Left ventricle myocardium superior (tissue), 1 donor: ENCODE measurements at places on chromosomes 1 and 21. TPM values are rescaled to one million over a fixed set of nuclear protein-coding genes. Genes with fewer than 3 reads are reported as not detected.

DNA sequence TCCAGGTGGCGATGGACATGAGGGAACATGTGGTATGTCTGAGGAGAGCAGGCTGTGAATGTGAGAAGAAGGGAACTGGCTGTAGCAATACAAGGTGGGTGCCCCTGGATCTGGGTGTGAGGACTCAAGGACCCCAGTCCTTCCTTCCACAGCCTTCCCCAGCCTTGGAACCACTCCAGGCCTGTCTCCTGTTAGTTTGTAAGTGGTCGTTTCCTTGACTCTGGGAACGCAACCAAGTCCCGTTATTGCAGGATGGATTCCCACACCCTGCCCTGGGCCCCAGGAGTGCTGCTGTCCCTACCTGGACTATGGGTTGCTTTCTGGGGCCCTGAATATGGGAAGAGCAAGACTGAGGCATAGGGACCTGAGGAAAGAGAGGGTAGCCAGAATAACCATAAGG, 47.2 kb upstream of the VANGL1 start:
- DNase-seq, result no peak

- no peak for DNase-seq
Measured at GRCh38 chr1:87061742-87062156, 147.3 kb downstream of the HS2ST1 start.

DNA sequence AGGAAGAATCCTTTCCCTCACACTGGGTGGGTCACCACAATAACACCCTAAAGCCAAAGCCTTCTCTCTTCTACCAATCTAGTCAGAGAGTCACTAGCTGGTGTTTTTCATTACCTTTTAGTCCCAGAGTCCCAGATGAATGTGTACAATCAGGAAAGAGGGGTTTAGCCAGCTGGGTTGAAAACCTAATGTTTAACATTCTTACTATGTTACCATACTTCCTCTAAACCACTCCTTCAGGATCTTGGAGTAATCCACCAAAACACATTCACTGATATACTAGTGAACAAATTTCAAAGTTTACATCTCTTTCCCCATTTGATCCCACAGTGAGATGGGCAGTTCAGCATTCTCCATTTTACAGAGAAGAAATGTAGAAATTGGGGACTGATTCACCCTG, 9.7 kb downstream of the LPAR3 start:
- DNase-seq, result no peak

- no peak for DNase-seq
Measured at GRCh38 chr1:56135864-56136147, 443.6 kb downstream of the PLPP3 start.

DNA sequence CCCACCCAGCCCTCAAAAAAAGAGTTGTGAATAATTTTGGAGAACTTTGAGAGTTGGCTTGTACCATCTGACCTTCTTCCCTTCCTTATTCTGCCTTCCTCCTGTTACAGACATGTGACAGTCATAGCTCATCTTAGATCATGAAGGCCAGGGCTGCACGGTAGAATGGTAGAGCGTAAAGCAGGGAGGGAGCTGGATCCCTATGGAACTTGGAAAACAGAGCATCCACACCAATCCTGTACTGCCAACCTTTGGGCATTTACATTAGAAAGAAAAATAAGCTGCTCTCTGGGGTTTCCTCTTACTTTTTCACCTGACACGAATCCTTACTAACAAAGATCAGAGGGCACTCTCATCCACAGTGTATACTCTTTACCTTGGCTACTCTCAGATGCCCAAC, 121.5 kb downstream of the GPR52 start:
- DNase-seq, result no peak

DNA sequence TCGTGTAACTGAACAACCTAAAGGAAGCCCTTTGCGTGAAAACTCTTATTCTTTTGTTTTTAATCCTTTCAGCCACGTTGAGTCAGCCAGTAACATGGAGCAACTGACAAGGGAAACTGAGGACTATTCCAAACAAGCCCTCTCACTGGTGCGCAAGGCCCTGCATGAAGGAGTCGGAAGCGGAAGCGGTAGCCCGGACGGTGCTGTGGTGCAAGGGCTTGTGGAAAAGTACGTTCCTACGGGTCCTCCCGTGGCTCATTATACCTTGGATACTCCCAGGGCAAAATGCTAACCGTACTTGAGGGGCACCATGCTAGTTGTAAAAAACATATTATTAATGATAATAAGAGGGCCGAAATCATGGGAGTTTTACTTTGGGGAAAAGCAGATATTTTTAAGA, 49.4 kb downstream of the LAMC2 start:
- no peak for DNase-seq

DNA sequence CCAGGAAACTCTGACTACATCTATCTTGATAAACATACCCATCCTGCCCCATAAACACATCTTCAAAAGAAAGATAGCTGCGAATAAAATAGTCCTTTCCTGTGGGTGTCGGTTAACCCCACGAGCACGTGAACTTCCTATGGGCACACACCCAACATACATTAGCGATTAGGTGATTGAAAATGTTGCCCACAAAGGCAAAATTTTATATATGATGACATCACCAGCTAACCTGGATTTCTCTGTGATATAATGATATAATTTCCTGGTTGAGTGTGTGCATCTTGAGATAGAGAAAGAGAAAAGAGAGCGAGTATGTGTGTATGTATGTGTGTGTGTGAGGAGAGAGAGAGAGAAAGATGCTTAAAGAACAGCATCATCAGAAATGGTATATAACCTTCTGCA, 296.1 kb downstream of the PTPRC start:
- no peak for DNase-seq

DNA sequence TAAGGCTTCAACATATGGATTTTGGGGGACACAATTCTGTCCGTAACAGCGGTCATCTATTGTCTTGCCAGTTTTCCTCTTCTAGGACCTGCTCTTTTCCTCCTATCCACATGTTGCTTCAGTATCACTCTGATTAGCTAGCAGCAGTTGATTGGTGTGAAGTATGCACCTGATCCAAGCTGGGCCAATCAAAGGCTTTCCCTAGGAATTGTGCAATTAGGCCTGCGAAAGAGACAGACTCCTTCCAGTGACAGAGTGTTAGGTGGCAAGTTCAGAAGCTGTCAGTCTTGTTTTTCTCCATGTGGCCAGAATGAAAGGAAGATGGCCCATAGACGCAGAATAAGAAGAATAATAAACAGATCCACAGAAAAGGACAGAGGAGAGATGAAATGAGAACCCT, 34.1 kb upstream of the IL12RB2 start:
- no peak for DNase-seq

DNA sequence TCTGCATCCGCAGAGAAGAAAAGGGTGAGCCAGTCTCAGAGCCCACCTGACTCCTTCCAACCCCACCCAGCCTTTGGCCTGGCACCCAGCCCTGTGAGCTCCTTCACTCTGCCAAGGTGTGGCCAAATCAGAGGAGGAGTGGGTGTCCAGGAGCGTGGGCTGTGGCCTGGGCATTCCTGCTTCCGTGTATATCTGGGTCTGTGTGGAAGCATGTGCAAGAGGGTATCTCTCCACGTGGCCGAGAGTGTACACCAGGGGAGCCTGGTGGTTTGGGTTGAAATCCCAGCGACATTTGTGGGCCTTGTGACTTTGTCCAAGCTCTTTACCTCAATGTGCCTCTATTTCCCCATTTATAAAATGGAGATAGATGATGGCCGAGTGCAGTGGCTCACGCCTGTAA, 29.8 kb downstream of the CDCP2 start:
- DNase-seq, result no peak

DNA sequence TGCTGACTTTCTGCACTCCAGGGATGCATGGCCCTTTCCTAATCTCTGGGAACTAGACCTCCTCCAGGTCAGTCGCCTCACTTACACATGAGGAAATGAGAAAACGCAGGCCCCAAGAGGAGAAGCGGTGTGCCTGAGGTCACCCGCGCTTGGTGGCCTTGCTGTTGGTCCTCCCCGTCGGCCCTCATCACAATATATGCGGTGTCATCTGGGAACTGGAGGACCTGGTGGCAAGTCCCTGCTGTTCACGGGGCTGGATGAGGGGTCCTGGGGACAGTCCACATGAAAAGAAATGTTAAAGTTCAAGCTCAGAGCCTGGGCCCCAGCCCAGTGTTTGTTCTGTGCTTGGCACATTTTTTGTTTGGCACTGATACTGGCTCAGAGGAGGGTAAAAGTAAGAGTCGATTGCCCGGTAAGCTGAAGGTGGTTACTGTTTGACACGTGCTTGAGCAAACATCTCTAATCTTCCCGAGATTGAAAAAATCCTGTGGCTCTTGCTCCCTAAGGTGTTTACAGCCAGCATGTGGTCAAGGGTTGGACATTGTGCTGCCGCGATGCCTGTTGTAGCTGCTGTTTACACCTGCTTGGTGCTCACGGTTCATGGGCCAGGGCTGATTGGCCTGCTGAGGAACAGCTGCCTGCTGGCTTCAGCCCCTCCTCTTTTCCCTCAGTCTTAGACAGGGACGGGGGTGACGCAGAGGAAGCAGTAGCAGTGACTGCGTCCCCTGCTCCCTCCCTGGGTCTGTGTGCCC, 5.2 kb downstream of the COQ8A start:
- no peak for DNase-seq

- DNase-seq, result peak; percentile 58
Measured at GRCh38 chr1:48202030-48202752, 20.3 kb upstream of the SLC5A9 start.

- DNase-seq, result peak; percentile 7
Measured at GRCh38 chr1:225859151-225859550, 23.0 kb downstream of the TMEM63A start.

Gene CLEC20A
- total RNA-seq, result not detected

Gene OR2T11
- total RNA-seq, result not detected

Gene C21orf58
- total RNA-seq, result 1.2 TPM

Gene SELENOF
- total RNA-seq, result 71.7 TPM
